ENCODE measurements at places on chromosomes 12 and 14.

- DNase-seq = no peak
These were observed 71.8 kb downstream of the BICD1 start for GRCh38 chr12:32178341-32179010.

GRCh38 chr14:43621282-43621681, 885.8 kb downstream of the FSCB start:
- no peak for DNase-seq

DNA sequence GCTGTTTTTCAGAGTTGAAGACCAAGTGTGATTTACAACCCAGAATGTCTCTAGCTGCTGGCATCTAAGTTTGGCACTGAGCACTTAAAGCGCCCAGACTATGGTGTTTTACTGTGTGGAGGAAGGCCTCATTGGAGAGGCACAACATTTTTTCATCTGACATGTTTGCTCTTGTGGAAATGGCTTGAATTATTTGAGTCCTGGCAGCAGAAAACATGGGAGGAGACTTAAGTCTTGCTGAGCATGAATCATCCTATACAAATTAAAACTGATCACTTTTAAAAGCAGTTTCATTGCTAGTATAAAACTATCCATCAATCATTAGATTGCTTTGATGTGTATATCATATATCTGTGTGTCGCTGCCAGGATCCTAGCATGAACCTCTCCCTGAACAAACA, 85.9 kb upstream of the REP15 start:
- no peak for DNase-seq

- no peak for DNase-seq
These were observed 9.0 kb downstream of the RTRAF start for GRCh38 chr14:51998348-51998747.

GRCh38 chr14:64944041-64944440, 1.5 kb upstream of the GPX2 start:
- DNase-seq = no peak

GRCh38 chr12:63917864-63918799, 73.6 kb downstream of the SRGAP1 start:
- DNase-seq = peak; percentile 74

DNA sequence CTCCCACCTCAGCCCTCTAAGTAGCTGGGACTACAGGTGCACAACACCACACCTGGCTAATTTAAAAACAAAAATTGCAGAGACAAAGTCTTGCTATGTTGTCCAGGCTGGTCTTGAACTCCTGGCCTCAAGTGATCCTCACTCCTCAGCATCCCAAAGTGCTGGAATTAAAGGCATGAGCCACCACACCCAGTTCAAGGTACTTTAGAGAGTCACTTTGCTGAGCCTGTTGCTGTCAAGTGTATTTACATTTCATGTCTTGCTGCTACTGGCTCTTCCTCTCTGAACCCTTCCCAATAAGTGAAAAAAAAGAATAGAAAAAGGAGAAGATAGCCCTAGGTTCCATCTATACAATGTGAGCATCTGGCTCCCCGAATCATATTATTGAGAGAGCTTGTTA, 38.4 kb downstream of the SLCO1A2 start:
- no peak for DNase-seq

- no peak for DNase-seq
These were observed 440.1 kb upstream of the FAR2 start for GRCh38 chr12:28708918-28709371.

DNA sequence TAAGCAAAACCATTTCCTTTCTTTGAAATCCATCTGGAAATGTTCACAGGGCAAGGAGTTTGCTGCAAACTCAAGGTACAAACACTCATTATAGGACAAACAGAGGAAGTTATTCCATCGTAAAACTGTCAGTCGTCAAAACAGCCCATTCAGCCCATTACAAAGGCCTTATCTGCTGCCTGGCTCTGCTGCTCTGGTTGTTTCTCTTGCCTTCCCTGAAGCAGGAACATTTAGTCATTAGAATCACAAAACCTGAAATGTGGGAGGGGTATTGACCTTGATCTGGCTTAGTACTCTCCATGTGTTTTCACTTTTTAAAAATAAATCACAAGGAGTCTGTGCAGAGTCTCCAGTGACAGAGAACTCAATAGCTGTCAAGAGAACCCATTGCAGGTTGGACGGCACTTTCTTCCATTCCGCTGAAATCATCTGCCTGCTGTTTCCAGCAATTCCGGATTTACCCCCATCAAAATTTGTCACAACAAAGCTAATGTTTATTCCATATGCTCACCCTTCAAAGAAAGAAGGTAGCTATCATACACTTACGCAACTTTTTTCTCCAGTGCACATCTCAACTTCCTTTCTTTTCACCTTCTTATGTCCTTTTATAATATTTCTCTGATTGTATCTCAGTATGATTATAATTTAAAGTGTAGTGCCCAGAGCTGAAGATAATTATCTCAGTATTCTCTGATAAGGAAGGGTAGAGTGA, 24.6 kb upstream of the ITPR2 start:
- DNase-seq = no peak

GRCh38 chr12:92539976-92540781, 162.6 kb upstream of the PLEKHG7 start:
- DNase-seq = no peak

GRCh38 chr14:100305324-100306100, 732 bp downstream of the SLC25A29 start:
- DNase-seq = no peak

DNA sequence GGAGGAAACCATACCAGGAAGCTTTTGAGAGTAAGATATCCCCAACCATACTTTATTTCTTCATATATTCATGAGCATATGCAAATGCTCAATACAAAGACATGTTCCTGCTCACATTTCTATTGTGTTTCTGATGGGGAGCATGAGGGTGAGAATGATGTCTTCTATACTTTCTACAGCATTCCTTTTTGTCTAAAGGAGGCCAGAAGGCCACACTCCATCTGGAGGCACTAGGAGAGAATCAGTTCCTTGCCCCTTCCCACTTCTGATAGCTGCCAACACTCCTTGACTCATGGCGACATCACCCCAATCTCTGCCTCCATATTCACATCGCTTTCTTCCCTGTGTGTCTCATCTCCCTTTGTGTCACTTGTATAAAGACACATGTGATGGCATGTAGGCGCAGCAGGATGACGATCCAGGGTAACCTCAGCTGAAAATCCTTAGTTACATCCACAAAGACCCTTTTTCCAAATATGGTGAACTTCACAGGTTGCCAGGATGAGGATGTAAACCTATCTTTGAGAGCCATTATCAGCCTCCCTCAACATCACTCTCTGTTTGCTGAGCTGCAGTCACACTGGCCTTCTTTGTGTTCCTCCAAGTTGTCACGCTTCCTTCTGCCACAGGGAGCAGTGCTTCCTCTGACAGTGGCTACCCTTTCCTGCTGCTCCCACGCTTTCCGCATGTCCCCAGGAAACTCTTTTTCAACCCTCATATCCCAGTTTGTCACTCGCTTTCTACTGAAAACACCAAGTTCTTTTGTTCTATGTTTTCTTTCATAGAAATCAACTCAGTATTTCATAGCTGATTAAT, 96.9 kb downstream of the STXBP6 start:
- no peak for DNase-seq

DNA sequence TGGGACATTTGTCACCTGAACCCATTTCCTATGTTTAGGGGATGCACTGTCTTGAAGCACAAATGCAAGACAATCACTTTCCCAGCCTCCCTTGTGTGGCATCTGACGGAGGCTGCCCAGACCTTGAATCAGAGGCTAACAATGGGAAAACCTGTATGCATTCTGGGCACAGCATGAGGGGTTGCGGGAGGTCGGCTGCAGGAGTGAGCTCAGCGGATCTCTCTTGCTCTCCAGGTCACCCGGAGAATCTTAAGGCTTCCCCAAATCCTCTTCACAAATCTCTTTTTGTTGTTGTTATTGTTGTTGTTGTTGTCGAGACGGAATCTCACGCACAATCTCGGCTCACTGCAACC, 15.3 kb downstream of the NFKBIA start:
- DNase-seq = no peak

GRCh38 chr12:3662521-3662921, 90.4 kb downstream of the CRACR2A start:
- no peak for DNase-seq

- no peak for DNase-seq
These were observed 32.2 kb downstream of the MIA2 start for GRCh38 chr14:39265806-39266524.

- DNase-seq = no peak
These were observed 1027.0 kb downstream of the VRK1 start for GRCh38 chr14:97824218-97824617.

DNA sequence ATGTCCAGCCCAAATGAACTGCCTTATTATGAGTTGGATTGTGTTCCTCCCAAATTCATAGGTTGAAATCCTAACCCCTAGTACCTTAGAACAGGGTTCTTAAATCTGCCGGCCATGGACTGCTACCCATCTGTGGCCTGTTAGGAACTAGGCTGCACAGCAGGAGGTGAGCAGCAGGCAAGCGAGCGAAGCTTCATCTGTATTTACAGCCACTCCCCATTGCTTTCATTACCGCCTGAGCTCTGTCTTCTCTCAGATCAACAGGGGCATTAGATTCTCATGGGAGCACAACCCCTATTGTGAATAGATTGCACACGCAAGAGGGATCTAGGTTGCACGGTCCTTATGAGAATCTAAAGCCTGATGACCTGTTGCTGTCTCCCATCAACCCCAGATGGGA, 9.8 kb upstream of the EML5 start:
- DNase-seq = no peak

- DNase-seq = peak; percentile 68
These were observed at the start of gene AHNAK2 for GRCh38 chr14:104977681-104978653. Gene AHNAK2, minus strand, starts transcription at chr14:104978374. Its CDS starts 137 bp downstream, at chr14:104978237.

GRCh38 chr14:90788031-90788430, 28.2 kb downstream of the TTC7B start:
- DNase-seq = no peak

- no peak for DNase-seq
These were observed 317.6 kb downstream of the ACSS3 start for GRCh38 chr12:81395431-81395830.

DNA sequence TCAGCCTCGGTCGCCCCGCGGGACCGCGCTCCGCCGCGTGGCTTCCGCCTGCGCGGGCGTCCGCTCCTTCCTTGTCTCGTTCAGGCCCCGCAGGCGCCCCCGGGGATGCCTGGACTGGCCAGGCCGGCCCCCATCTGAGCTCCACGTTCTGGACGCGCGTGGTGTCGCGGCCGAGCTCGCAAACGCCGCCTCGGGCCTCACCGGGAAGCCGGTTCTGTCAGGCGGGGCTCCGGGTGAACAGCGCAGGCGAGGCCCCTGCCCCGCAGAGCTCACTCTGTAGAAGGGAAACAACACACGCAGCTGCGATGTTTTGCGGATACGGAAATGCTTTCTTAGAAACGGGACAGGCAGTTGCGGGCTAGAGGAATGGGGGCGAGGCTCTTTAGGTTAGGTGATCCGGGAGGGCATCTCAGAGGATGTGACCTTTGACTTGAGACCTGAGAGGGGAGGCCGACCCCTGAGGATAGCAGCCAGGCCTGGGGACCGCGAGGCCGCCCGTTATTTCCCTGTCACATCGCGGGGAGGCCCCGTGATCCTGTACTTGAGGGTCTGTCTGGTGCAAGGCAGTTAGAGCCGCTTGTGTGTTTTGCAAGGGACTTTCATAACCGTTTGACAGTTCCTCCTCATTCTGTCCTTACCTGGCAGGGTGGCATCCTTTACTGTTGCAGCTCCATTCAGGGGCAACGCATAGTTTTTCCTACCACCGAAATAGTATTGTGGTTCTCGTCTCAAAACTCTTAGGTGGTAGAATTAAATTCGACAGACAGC, 584 bp downstream of the VRK1 start:
- peak; percentile 7 for DNase-seq

DNA sequence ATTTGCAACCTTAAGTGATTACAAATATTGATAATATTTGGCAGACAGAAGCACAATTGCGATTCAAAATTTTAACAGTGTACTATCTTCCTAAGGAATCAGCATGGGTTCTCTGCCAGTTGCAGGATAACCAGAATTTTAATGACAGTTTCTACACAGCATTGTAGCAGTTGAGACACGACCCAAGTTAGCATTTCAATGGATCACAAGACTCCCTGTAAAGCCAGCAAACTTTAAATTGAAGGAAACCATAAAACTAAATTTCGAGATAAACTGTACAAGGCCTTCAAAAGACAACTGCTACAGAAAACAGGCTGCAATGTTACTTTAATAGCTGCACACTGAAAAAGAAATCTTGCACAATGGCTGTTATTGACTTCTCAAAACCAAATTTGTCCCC, 154.9 kb downstream of the MED13L start:
- DNase-seq = no peak

GRCh38 chr12:100265732-100266584, 921 bp downstream of the DEPDC4 start:
- no peak for DNase-seq

- DNase-seq = no peak
These were observed 790 bp downstream of the SSH1 start for GRCh38 chr12:108856428-108857157.

GRCh38 chr12:130803702-130804101, 35.3 kb downstream of the STX2 start:
- DNase-seq = no peak

DNA sequence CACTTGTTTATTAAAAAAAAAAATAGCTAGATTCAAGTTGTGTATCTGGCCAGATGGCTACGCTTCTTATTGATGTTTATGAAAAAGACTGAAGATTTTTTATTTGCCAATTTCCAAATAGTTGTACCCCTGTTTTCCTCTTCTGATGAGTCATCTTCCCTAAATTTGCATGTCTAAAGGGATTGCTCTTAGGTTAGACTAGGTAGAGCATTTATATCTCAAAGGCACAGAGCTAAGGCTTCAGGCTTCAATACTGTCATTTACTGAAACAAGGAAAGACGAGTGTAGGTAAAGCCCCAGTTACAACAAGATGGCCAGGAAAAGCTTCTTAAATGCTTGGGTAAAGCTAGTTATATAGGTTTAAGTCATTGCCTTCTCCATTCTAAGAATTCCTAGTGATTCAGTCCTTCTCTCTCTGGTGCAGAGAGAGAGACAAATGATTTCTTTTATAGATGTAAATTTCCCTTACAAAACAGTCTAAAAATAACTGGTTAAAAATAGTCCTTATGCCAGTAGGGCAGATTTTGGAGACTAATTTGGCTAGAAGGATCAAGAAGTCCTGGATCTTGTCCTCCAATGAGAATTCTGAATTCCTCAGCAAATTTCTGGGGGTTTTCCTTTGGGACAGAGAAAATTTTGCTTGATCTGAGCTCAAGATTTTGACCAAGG, 26.1 kb downstream of the LEMD3 start:
- no peak for DNase-seq

DNA sequence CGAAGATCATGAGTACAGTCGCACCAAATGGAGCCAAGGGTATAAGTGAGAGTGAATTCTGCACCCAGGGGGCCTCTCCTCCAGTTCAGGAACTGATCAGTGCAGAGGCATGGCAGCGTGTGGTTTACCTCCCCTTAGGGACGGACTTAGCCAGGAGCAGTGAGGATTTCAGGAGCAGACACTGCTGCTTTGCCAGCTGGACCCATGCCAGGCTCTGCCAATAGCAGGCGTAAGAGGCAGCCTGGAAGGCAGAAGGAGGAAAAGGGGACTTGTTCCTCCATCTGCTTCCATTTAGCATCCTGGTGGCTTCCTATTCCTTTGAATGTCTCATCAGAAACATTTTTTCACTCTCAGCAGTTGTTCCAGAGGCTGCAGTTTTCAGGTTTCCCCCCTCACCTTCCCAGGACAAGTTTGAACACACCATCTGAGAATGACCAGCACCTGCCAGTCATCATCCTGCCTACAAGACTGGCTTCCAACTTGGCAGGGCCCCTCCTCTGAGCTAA, 137.0 kb upstream of the LMNTD1 start:
- DNase-seq = no peak

Measured in renal pelvis (tissue), 12 donors.